ENCODE measurements at places on chromosomes 12 and 14.

GRCh38 chr12:75995691-75996090 is 35.9 kb downstream of the PHLDA1 start:
- no peak for DNase-seq

DNA sequence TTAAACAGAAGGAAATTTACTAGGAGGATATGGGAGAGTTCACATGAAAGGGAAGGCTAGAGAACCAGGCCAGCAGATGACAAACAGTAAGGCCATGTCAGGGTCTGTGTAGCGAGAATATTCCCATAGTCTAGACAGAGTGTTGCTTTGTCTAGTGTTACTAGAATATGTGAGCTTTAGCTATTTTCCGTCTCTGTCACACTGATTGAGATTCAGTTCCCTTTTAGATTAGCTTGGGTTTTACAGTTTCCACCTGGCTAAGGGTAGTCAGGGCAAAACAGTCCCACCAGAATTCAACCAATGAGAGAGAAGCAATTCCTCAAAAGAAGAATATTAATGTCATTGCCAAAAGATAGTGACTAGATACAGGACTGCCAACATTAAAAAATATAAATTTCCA is 82.8 kb upstream of the MDM1 start:
- no peak for DNase-seq

- peak; percentile 62 for DNase-seq
These were observed 247.4 kb downstream of the GALC start for GRCh38 chr14:87745507-87746118.

DNA sequence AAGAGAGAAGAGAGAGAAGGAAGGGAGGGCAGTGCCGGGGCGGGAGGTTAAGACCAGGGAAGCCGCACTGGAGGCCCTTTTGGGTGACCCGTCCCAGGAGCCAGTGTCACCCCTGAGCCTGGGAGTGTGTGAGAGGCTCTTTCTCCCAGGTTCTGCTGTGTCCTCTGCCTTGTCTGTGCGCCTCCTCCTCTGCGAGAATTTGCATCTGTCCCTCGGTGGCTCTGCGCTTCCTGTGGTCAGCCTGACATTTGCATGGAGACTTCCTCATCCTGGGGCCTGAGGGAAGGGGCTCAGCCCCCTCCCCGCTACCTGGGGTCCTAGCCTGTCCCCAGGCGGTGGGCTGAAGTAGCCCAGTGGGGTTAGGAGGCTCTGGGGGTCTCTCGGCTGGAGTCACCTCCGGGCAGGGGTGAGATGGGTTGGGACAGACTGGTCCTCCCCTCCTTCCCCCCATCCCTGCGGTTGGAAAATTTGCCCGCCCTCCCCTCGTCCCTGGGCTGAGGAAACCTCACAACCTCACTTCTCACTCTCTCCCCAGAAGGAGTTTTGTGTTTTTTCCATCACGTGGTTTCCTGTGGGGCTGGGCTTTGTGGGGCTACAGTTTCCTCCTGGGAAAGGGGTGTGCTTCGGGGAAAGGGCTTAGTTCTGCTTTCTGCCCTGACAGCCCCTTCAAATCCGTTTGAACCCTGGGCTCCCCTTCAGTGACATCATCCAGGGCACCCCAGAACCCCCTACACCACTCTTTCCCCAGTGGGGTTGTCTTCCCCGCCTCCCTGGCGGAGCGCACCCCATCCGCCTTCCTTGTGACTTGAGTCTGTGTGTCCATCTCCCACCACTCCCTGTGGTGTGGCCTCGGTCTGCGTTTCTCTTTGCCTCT is 2.5 kb downstream of the PTPN6 start:
- DNase-seq, result no peak

- no peak for DNase-seq
These were observed 452.6 kb downstream of the ZFP36L1 start for GRCh38 chr14:68340262-68340661.

GRCh38 chr14:102645746-102646440 is 53.4 kb downstream of the RCOR1 start:
- DNase-seq, result no peak

DNA sequence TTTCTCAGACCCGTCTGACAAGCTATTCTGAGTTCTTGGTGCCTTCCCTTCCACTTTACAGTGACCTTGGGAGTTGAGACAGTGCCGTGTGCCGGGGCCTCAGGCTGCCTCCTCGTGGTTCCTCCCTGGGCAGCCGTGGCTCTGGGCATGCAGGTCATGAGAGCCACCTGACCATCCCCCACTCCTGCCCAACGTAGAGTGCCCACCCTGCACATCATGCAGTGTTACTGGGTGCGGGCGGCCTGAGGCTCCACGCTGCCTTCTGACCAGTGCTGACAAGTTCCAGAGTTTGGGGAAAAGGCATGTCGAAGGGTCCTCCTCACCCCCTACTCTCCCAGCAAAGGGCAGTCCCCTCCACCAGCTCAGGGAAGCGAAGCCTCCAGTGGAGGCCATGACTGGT is 190.5 kb downstream of the TSPAN9 start:
- DNase-seq, result no peak

- DNase-seq, result no peak
These were observed 9.7 kb upstream of the ANKLE2 start for GRCh38 chr12:132771126-132771838.

GRCh38 chr14:105484069-105484996 is 2.4 kb upstream of the CRIP1 start:
- peak; percentile 45 for DNase-seq

DNA sequence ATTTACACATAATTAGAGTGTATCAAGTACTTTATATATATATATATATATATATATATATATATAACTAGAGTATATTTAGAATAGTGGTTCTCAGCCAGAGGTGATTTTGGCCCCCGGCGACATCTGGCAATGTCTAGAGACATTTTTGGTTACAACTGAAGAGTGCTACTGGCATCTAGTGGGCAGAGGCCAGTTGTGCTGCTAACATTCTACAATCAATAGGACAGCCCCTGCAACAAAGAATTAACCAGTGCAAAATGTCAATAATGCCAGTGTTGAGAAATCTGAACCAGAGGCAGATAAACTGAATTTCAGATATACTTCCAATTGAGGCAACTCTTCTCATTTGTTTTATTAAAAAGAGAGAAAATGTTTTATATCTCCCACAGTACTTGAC is 8.9 kb downstream of the GTF2A1 start:
- peak; percentile 30 for DNase-seq

Data from neural progenitor cell (in vitro differentiated cells).